Prostate gland (tissue), 2 donors: ENCODE measurements at places on chromosomes 16 and 17.
A peak's percentile ranks its signal among the peaks of the same experiment; 100 is the strongest.

GRCh38 chr17:869086-869485 is 86.9 kb downstream of the MRM3 start:
- no peak for DNase-seq

DNA sequence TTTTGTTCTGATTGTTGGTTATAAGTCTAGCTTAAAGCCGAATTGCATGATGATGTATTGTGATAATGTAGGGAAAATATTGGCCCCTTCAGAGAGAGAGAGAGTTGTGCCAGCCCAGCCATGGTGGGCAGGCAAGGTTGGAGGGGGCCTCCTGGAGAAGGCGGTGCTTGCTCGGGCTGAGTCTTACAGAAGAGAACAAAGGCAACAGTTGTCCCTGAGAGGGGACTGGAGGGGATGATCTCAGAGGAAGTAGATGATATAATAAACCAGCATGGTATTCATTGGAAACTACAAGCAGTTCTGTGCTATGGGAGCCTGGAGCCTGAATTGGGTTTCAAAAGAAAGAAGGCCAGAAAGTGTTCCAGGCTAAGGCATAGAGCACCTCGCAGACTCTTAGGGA is 173.8 kb downstream of the RPTOR start:
- no peak for DNase-seq

- no peak for DNase-seq
Observed at GRCh38 chr17:17683710-17684365, 2.6 kb downstream of the RAI1 start.

DNA sequence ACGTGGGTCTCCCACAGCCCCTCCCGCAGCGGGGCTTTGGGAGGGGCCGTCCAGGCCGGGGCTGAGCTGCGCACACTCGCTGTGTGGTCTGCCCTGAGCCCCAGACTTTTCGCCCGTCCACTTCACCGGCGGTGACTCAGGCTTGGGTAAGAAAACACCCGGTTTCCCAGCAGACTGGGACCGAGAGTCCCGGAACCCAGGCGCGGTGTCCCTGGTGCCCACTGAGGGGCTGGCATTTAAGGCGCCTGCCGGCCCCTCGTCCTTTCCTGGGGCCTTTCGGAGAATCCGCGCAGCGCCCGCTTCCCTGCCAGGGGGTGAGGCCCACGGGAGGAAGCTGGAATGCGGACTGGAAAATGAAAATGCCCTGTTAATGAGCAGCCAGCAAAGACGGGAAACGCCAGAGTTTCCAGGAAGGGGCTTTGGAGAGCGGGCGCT is 100.3 kb downstream of the C16orf95 start:
- DNase-seq = no peak

DNA sequence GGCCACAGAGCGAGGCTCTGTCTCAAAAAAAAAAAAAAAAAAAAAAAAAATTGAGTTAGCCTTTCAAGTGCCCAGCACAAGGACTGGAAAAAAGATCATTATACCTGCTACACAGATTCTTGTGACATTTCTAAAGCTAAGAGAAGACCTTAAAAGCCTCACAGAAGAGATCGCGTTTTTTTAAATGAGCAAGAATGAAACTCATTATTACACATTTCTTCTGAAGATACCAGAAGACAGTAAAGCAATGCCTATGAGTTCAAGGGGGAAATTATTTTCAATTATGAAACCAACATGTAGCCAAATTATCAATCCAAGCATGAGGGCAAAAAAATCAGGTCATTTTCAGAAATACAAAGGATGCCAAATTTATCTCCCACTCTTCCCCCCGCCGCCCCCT is 56.8 kb downstream of the MED13 start:
- no peak for DNase-seq

GRCh38 chr16:77509796-77510195 is 75.0 kb upstream of the ADAMTS18 start:
- DNase-seq = no peak

- DNase-seq = no peak
Observed at GRCh38 chr16:58709333-58709732, 24.8 kb upstream of the SLC38A7 start.

GRCh38 chr16:82633964-82634600 is 7.3 kb downstream of the CDH13 start:
- peak; percentile 58 for DNase-seq

- DNase-seq = no peak
Observed at GRCh38 chr17:61393550-61393903, 6.1 kb upstream of the TBX2 start.
